Breast epithelium (tissue), 4 donors: ENCODE measurements at places on chromosomes 5 and 9.

DNA sequence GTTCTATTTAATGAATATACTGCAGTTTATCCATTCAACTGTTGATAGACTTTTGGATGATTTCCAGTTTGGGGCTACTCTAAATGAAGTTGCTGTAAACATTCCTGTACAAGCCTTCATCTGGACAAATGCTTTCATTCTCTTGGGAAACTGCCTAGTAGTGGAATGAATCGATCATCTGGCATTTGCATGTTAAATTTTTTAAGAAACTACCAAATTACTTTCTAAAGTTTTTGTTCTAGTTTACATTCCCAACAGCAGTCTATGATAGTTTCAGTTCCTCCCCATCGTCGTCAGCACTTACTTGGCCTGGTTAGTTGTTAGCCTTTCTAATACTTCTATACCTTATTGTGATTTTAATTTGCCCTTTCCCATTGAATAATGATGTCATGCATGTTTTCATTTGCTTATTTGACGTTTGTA, 306.3 kb downstream of the FER start:
- no peak for DNase-seq

DNA sequence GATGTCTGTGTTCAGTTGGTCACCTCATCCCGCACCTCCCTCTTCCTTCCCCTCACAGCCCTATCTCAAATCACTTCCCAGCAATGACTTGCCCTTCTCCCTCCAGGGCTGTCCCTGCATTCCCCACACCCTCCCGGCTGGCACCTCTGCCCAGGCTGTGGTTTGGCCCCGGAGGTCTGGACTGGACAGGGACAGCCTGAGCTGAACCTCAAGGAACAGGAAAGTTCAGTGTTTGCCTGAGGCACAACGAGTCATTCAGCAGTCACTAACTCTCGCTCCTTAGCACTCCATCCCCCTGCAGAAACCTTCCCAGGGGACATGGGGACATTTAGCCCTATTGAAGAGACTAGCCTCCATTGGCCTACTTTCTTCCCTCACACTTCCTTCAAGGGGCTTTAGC, 58.3 kb upstream of the MAP3K1 start:
- peak; percentile 70 for DNase-seq

GRCh38 chr5:116452774-116453368, 121.8 kb downstream of the SEMA6A start:
- no peak for DNase-seq

GRCh38 chr9:84990416-84990815, 320.9 kb downstream of the NTRK2 start:
- peak; percentile 91 for DNase-seq

DNA sequence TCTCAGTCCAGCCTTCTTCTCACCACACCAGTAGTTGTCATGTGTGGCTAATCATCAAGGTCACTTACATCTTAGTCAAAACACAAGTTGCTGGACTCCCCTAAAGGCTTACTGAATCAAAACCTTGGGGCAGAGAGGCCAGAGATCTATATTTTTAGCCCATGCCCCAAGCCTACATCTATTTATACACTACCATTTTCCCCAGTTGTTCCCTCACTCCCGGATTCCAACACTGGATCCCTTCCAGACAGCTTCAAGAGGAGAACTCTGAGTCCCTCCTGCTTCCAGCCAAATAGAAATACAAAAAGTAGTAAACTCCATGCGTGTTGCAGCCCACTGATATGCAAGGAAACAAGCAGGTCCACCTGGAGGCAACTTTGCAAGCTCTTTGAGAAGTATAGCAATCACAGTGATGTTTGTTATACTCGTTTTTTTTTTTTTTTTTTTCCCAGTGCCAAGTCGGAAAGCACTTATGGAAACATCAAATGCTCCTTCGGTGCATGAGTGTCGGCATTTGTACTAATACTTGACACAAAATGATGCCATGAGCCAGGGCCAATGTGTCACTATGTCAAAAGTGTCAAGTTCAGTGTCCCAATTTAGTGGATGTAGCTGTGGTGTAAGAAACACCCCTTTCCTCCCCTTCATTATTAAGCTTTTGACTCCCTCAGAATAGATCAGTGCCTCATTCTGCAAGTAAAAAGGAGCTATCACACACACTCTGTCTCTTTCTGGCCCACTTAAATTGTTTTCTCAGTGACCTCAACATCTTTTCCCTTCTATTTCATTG, 594.2 kb upstream of the SGCD start:
- DNase-seq: no peak

- no peak for DNase-seq
Measured at GRCh38 chr9:36336131-36336907, 63.8 kb downstream of the RNF38 start.

GRCh38 chr5:163916376-163916775, 411.0 kb downstream of the MAT2B start:
- DNase-seq: no peak

GRCh38 chr9:133305731-133306130, 30.3 kb downstream of the SURF6 start:
- DNase-seq: no peak

GRCh38 chr9:94937214-94937903, 210.9 kb downstream of the AOPEP start:
- no peak for DNase-seq

DNA sequence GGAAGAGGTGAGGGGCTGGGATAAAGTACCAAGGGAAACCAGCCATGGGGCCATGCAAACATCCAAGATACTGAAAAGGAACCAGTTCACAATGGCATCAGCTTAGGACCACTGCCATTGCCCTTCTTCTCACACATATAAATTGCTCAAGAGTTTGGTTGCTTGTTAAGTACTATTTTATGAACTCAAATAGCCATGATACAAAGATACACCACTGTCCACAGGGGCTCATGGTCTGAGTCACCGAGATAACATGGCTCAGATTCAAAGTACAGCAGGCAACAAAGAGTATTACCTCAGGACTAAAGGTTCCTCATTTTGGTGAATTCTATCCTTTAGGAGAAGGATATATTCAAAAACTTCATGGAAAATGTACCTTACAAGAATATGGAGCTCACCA, 55.6 kb downstream of the FANCC start:
- no peak for DNase-seq

- DNase-seq: no peak
Measured at GRCh38 chr9:87245271-87245670, 252.4 kb upstream of the DAPK1 start.

DNA sequence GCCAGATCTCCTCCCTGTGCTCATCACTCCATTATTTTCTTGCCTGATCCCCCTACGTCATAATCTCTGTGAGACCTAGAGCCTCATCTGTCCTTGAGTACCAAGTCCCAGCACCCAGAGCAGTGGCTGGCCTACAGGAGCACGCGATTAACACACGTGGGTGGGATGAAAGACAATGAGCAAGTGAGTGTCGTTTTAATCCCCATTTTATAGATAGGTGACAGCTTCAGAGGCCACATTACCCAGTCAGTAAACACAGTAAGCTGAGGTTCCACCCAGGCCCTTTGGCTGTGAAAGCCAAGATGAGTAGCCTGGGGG, 17.3 kb downstream of the TRUB2 start:
- DNase-seq: no peak

- DNase-seq: no peak
Measured at GRCh38 chr5:143447983-143448382, 44.5 kb upstream of the NR3C1 start.

- DNase-seq: no peak
Measured at GRCh38 chr9:32010322-32010721, 374.1 kb upstream of the ACO1 start.

DNA sequence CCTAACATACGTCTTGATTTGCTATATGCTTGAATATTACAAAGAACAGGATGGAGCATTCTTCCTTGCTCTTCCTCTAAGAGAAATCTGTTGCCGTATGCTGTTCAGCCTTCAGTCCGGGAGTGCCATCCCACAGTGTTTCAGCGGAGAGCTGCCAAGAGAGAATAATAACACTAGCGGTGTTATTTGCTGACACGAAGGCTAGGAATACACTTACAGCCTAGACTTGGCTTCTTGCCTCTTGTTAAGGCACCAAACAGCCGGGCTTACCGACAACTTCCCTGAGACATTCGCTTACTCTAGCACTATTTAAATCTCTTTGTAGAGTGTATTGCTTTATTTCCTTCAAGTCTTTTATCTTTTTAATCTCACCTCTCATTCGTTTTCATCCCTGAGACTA, 31.4 kb downstream of the KCTD16 start:
- no peak for DNase-seq

DNA sequence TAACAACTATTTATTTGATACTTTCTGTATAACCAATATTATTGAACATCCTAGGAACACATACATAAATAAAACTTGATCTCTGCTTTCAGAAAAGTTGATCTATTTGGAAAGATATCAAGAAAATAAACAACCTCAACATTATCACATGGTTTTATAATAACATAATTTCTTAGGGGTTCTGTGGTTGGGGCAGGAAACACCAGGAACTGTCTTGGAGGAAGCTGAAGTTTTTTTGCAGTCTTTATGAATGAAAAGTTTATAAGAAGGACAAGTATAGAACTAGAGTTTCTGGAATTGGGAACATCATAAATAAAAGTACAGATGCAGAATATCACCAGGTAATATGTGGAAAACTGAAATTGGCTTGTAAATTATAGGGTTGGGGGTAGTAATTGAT, 296.1 kb downstream of the TAF11L14 start:
- DNase-seq: no peak

DNA sequence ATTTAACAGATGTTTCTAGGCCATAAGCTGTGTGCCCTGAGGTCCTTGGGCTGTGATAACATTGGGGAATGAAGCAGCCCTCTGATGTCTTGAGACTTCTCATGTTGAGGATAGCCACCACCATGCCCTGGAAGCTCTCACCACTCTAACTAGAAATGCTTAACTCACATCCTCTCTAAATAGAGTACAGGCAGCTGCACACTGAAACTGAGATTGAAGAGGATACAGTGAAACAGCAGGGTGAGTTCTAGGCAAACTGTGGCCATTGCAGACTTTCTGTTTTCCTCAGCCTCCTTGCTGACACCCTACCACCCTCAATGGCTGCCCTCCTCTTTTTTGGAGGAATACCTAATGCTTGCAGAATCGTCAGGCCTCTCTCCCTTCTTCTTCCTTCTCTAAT, 22.4 kb downstream of the UTP15 start:
- no peak for DNase-seq

DNA sequence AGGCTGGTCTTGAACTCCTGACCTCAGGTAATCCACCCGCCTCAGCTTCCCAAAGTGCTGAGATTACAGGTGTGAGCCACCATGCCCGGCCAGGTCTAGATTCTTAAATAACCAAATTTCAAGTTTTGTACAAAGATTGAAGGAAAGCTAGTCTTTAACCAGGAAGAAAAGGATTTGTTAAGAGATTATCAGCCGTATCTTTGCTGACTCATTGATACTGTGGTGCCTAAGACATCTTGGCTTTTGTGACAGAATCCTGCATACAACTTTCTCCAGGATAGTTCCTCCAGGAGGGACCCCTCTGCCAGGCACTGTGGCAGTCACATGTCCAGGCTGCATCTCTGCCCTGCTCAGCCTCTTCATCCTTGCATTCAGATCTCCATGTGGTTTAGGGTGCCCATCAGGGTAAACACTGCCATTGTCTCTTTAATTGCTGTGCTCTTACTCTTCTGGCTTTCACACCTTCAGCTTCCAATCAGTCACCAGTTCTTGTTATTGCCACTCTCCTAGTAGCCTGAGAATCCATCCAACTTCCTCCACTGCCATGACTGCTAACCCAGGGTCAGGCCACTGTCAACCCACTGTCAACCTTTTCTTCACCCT, 10.0 kb downstream of the MAP3K1 start:
- DNase-seq: no peak

- no peak for DNase-seq
Measured at GRCh38 chr9:87657893-87658292, 68.0 kb upstream of the CTSL start.

DNA sequence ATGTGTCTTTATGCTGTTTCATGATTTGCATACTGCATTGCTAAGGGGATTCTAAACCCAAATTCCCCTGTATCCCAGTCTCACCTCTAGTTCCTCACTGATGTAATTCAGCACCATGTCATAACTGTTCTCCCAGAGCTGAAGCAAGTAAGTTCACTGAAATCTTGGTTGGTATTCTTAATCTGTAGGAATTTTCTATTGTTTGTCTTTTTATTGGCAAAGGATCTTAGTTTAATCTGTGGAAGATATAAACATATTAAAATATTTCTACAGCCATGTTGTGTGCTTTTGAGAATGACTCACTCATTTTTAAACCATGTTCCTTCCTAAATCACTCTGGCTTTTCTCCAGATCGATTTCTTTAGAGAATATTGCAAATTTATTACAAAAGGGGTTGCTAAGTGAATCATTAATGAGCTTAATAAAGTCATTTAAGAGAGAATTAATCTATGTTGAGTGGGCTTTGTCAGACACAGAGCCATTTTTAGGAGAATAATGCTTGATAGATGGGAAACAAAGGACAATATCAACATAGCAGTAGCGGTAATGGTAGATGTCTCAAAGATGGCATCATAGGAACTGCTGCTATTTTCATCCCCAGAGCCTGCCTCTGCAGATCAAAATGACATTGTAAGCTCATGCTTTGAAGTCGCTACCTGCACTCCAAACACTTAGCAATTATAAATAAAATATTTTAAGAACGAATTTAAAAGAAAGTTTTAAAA, 110.0 kb downstream of the ENC1 start:
- no peak for DNase-seq

DNA sequence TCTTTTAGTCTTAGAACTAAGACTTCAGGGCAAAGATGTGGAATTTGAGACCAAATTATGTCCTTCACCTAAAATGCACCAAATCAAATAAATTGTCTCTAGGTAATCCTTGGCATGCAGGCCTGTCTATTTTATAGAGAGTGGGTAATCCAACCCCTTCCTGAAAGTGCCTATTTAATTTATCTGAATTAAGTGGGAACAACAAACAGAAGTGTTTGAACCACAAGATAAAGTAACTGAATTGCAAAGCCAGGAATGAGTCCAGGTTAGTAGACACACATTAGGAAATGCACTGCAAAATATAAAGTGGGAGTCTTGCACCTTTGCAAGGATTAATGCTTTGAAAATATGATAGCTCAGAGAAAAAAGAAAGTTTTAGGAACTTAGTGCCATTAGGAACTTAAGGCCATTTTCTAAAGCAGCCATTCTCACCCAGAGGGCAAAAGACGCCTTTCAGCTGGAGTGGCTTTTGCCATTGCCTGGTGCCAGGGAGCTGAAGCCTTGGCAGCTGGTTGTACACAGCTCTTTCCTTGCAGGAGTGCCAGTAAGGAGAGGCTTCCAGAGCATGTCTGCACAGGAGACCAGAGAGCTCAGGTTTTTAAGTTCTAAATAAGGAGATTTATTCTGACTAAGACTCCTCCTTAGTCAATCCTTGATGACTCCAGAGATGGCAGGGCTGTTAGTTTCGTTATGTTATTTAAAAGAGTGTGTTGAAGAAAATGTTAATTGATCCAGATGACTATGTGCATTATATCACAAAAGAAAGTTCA, 151.7 kb upstream of the ELL2 start:
- DNase-seq: peak; percentile 76

- DNase-seq: no peak
Measured at GRCh38 chr5:3024126-3024525, 272.6 kb upstream of the IRX2 start.
